ENCODE measurements at places on chromosomes 16 and 17.
A peak's percentile ranks its signal among the peaks of the same experiment; 100 is the strongest.

- no peak for DNase-seq
Measured at GRCh38 chr17:80337195-80337895, 76.7 kb downstream of the RNF213 start.

- DNase-seq = no peak
Measured at GRCh38 chr17:3795390-3796102, 5.4 kb downstream of the ITGAE start.

- no peak for DNase-seq
Measured at GRCh38 chr16:10740000-10740844, 3.4 kb upstream of the NUBP1 start.

DNA sequence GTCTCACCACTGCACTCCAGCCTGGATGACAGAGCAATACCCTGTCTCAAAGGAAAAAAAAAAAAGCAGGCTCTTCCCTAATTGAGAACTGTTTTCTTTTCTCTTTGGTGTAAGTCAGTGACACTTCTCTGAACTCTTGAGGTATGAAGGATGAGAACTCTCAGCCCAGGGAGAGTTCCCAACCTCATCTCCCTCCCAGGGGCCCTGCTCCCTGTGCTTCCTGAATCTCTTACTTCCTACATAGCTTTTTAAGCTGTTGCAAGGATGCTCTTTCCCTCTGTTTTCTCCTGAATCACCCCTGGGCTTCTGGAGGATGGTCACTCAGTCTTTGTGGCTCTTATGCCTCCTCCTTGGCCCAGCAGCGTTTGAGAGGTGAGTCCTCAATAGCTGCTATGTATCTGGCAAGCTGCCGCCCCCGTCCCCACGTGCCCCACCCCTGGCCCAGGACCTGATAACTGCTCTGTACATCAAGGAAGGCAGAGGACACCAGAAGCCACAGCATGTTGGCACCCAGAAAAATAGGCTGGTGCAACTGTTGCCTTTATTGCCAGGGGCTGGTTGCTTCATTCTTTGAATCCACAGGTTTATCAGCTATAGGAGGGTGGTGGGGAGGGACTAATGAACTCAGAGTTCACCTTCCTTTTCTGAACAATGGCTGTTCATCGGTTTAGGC is 24.0 kb downstream of the IGF2BP1 start:
- DNase-seq = peak; percentile 25

DNA sequence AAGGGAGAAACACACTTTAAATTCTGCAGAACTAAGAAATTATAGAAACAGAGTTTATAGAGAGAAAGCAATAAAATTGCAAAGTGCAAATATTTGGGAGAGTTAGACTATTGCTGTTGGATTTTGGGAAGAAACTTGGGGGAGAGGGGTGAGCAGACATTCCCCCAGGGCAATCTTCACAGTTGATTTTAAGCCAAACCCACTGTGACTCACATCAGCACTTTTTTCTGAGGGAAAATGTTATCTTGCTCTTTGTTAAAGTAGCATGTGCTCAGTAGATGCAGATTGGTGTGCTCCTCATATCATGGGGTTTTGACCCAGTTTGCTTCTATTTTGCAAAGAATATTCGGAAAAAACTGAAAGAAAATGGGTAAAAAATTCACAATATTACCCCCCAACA is 367.6 kb downstream of the CDH11 start:
- no peak for DNase-seq

DNA sequence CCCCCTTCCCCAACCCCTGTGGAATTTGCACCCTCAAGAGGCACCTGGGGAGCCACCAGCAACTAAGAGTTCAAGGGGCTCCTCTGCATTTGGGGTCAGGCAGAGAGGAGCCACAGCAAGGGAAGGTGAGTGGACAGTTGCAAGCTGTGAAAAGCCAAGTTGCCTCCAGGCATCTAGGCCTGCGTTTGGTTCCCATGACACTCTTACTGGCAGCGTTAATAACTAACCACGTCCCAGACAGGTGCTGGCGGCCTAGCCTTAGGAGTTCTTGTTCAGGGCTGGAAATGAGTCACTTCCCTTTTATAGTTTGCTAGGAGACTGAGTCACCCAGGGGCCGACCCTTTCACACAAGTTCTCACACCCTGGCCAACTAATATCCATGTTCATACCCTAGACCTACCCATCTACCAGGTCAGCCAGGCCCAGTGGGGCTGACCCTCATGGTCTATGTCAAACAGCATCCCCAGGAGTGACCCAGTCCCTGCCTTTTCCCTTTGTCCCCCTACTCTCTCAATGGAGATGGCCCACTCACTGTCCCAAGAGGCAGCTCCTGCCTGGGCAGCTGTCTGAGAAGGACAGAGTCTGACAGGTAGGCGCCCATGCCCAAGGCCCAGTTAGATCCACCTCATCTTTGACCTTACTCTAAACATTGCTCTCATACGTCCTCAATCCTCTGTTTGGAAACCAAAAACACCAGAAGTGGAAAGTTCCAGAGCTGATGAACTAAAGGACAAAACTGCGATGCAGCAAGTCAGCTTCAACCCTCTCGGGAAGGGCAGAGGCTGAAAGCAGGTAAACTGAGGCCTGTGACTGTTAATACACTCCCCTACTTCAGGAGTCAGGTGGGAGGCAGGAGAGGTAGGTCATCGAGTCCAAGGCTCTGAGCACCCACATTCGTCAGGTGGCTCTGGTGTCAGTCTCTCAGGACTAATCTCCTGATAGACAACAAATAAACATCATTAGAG is 300.6 kb downstream of the SOX9 start:
- peak; percentile 99 for DNase-seq

GRCh38 chr17:39794249-39794970 is 56.7 kb downstream of the GRB7 start:
- no peak for DNase-seq

GRCh38 chr16:20023190-20023589 is 50.5 kb downstream of the GPR139 start:
- DNase-seq = peak; percentile 1

- DNase-seq = no peak
Measured at GRCh38 chr16:85947230-85948137, 48.5 kb downstream of the IRF8 start.

- DNase-seq = peak; percentile 11
Measured at GRCh38 chr17:19645734-19646201, 2.8 kb upstream of the ALDH3A2 start.

GRCh38 chr17:66975614-66976378 is 11.3 kb downstream of the CACNG4 start:
- peak; percentile 40 for DNase-seq

DNA sequence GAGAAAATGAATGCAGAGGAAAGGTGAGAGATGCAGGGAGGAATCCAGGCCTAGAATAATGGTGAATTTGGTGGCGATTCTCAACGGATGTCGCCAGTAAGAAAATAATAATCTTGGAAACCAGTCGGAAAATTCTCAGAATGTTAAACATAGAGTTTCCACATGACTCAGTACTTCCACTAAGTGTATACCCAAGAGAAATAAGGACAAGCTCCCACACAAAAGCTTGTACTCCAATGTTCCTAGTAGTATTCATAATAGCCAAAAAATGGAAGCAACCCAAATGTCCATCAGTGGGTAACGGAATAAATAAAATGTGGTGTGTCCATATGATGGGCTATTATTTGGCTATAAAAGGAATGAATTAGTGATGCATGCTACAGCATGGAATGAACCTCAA is 19.4 kb upstream of the ENGASE start:
- DNase-seq = no peak

GRCh38 chr17:5249615-5250014 is 15.0 kb upstream of the SCIMP start:
- peak; percentile 70 for DNase-seq

DNA sequence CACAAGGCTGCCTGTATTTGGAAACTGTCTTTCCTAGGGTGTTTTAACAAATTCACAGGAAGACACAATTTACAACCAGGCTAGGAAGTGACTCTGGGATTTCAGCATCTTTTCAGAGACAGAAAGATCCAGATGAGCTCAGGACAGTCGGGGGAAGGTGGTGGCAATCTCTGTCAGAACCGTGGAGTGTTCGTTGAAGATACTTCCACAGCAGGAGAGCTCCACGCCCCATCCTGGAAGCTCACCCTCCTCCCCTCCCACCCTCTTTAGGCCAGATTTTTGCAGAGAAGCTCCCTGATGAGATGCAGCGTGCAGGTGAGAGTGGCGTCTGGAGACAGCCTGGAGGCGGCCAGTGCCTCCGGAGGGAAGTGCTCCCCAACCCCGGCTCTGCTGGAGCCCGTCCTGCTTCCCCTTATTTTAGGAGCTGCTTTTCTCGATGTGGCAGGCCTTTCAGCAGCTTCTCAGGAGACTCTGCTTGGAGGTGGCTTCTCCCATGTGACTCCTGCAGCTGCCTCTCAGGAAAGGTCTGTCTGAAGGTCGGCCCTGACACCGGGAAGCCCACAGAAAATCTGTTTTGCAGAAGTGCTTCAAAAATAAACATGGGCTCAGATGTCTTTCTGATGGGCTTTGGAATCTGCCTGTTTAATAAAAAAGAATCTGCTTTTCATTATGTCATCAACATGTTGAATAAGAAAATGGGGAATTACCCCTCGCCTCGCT is 186.4 kb upstream of the CHMP6 start:
- no peak for DNase-seq

GRCh38 chr16:85935974-85936760 is 37.2 kb downstream of the IRF8 start:
- DNase-seq = peak; percentile 32

DNA sequence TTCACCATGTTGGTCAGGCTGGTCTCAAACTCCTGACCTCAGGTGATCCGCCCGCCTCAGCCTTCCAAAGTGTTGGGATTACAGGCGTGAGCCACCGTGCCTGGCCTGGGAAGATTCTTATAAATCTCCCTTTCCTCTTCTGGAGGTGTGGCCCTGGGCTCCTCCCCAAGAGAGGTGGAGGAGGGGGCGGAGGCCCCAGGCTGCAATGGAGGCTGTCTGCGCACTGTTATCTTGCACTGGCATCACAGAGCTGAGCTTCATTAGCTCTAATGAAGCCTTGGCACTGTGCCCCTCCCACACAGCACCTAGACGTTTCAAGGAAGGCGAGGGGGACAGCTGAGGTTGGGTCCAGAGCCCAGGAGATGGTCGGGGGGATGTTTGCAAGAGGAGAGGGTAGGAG is 7.5 kb downstream of the ARHGAP23 start:
- no peak for DNase-seq

DNA sequence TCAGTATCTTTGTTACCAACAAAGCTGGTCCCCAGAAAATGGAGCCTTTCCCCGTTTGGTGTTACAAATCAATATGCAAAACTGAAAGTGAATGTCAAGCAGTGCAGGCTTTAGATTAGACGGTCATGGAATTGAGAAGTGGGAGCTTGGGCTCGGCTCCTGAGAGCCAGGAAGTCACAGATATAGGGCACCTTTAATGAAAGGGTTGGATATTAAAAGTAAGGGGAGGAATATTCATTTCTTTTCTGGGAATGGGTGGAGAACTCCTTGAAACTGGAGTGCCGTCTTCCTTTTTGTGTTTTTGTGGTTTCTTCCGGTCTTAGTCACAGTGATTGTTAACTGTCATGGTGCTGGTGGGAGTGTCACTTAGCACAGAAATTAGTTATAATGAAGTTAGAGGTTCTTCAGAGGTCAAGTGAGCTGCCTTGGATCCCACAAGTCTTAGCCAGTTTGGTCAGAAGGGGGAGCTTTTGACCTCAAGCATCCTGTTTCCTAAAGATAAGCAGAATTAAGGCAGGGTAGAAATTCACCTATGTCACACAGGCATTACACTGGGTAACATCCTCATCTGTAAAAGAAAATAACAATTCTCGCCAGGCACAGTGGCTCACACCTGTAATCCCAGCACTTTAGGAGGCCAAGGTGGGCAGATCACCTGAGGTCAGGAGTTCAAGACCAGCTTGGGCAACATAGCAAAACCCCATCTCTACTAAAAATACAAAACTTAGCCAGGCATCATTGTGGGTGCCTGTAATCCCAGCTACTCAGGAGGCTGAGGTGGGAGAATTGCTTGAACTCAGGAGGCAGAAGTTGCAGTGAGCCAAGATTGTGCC is 9.6 kb upstream of the EIF1 start:
- DNase-seq = peak; percentile 94

- DNase-seq = no peak
Measured at GRCh38 chr16:86542756-86543750, 12.0 kb downstream of the MTHFSD start.

GRCh38 chr17:76671912-76672262 is 28.3 kb upstream of the ST6GALNAC1 start:
- DNase-seq = no peak

DNA sequence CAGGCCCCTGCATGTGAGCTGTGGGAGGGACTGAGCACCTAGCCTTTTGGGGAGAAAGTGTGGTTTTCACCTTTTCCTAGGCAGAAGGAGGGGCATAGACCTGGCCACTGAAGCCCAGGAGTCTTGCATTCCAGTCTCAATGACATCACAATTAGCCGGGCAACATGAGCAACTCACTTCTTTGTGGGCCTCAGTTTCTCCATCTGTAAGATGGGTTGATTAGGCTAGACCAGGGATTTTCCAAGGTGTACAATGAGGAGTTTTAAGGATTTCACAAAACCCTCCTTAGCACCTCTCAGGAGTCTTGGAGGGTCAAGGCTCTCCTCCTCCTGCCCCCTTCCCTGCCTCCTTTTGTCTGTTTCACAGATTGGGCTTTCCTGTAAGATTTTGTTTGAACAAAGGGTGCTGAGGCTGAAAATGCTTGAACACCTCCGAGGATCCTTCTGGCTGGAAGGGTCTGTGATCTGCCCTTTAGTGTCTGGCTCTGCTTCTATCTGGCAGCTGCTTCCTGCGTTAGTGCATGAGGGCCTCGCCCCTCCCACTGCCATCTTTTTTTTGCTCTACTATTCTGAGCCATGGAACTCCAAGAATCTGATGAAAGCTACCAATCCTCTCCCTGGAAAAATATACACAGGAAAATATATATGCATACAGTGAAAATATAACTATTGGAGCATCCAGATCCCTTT is 52.4 kb upstream of the ETV4 start:
- DNase-seq = no peak

- DNase-seq = peak; percentile 87
Measured at GRCh38 chr17:80544655-80545498, at the start of gene RPTOR. TSS of gene RPTOR (plus strand) at chr17:80544838. CDS start at chr17:80545630, 792 bp downstream.

DNA sequence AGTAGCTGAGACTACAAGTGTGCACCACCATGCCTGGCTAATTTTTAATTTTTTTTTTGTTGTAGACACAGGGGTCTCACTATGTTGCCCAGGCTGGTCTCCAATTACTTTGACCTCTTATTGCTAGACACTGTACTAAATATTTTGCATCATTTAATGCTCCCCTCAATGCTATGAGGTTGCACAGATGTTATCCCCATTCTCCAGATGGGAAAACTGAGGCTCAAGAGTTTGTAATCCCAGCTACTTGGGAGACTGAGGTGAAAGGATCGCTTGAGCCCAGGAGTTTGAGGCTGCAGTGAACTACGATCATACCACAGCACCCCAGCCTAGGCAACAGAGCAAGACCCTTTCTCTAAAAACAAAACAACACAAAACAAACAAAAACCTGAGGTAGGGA is 443.3 kb upstream of the C16orf82 start:
- DNase-seq = no peak

Data from HT1080 (cell line).